Activated CD4-positive, CD25-positive, alpha-beta regulatory T cell treated with anti-CD3 and anti-CD28 coated beads, Interleukin-2, amount 50 U/mL, for 24 hours (primary cell): ENCODE measurements at places on chromosomes 5 and 9.

DNA sequence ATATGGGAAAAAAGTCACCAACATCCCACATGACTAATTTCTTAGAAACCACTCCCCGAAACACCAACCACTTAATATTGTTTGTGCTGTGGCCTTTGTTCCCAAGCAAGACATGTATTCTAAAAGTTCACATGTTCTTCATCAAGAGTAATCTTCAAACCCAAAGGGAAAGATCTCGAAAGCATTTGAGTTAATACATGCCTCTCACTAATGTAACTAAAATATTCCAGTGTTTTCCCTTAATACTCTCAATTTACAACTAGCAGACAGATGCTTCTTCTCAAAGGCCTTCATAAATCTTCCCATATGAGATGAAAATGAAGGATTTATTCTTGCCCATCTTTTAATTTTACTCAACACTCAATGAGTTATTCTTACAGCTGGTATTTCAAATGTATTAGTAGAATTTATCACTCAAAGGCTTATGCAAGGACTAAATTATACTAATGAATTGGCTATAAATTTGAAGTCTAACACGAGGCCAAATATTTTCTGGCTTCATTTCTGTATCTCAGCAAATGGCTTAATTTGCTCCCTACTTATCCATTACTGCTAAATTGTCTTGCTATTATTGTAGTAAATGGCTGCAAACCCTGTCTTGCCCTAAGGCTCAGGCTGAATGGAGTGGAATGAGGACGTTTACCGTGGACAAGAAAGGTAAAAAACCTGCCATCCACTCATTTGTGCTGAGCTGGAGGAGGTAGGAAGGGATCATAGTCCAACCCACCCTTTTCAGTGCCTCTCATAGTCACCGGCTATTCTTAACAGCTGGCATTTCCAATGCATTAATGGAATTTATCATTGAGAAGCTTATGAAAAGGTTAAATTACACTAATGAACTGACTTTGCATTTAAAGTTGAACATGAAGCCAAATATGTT, 474.4 kb downstream of the RASEF start:
- no peak for ATAC-seq

- no peak for ATAC-seq
Observed at GRCh38 chr9:21553441-21553840, 71.3 kb upstream of the IFNE start.

- no peak for ATAC-seq
Observed at GRCh38 chr5:43571237-43571636, 14.4 kb upstream of the PAIP1 start.

DNA sequence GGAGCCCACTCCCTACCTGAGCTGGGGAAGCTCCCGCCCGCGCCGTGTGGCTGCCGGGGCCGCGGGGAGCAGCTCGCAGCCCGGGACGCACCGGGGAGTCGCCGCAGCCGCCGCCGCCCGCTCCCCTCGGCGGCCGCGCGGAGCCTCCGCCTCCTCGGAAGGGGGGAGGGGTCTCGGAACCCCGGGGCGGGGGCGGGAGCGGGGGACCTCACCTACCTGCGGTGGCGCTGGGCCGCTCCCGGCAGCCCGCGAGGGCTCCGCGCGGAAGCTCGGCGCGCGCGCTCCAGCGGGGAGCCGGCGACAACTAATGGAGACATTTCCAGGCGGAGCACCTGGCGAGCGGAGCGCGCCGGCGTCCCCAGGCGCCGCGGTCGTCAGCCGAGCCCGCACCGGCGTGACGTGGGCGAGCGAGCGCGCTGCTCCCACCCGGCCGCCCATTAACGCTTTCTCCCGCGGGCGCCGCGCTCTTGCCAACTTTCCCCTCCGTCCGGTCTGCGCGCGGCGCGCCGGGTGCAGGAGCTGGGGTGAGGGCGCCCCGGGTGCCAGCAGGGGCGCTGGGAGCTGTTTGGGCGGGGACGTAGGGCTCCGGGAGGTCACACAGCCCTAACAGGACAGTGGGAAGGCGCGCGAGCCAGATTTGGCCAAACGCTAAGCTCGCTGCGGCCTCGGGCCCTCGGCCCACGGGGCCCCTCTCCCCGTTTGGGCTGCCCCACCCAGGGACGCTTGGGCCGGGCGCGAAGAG, 4.3 kb upstream of the IRX4 start:
- no peak for ATAC-seq

DNA sequence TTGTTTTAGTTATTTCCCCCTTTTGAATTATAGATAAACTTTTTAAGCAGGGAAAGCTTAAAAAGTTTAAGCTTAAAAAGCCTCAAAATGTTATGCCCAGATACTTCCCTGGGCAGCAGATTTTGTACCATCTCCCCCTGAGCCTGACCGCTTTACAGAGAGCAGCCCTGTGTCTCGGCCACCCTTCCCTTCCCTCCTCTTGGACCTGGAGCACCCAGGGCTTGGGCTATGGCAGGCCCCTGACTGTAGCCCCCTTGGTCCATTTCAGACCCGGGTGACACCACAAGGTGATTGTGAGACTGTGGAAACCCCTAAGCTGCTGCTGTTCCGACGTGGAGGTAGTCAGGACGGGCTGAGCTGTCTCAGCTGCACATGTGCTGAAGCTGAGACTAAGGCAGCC, 97.7 kb downstream of the RALGPS1 start:
- ATAC-seq = no peak

GRCh38 chr5:56327809-56328208, 94.7 kb upstream of the ANKRD55 start:
- ATAC-seq = peak; percentile 82

GRCh38 chr5:20514145-20514544, 526.1 kb upstream of the CDH18 start:
- ATAC-seq = no peak

GRCh38 chr5:38807570-38808483, 38.0 kb upstream of the OSMR start:
- no peak for ATAC-seq

DNA sequence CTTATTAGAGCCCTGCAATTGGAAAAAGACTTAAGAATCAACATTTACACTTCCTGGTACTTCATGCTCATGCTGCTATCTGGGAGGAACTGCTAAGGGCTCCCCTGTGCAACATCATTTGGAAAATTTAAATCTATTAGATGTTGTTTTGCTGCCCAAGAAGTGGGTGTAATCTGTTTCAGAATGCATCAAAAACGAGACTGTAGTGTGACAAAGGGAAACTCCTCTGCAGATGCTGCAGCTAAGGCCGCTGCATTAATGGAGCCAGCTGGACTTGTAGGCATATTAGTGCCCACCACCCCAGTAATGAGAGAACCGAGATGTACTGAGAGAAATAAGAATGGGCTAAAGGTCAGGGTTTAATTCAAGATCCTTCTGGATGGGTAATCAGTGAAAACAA, 11.1 kb upstream of the PAIP1 start:
- ATAC-seq = no peak

DNA sequence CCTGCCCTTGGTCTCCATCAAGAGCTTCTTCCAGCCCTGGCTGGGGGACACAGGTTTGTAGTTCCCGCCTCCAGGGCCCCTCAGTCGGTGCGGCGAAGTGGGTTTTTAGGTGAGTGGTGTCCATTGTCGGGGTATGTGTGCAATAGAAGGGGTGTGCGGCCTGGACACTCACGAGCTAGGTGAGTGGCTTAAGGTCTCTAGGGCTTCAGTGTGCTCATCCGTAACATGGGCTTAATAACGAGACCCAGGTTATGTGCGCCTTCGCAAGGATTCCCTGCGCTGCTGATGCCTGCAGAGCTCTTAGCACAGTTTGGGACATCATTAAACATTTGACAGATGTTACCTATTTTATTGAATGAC, 656 bp downstream of the CEP78 start:
- no peak for ATAC-seq

DNA sequence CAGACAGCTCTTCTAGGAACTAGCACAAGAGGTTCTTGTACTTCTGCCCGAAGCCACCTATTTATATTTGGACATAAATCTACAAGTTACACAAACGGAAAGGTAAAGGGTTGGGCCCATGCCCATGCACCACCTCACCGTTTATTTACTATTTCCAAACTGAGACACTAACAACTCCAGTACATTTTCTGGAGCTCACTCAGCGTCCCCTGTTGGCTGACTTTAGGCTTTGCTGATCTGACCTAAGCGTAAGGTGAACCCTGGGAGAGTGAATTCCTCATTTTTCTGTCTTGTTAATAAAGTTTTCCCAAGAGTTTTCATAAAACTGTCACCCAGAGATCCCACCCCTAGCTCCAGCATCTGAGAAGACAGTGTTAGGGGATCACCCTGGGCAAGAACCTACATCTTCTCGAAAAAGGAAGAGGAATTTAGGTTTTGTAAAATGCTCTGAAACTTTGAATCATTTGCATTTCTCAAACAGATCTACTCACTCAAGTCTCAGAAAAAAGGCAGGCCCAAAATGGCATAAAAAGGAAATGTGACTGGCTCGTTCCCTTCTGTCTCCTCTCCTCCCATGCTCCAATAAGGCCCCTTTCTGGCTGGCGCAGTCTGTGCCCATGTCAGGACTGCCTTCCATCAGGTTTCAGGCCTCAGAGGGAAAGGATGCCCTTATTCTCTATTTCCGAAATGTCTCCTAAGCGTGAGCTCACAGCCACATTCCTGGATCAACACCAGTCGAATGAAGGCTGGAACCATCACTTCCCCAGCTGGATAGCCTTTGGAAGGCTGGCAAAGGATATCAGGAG, 201.3 kb downstream of the FANCC start:
- ATAC-seq = no peak

GRCh38 chr5:141084487-141084989, 9.9 kb upstream of the PCDHB2 start:
- ATAC-seq = no peak

DNA sequence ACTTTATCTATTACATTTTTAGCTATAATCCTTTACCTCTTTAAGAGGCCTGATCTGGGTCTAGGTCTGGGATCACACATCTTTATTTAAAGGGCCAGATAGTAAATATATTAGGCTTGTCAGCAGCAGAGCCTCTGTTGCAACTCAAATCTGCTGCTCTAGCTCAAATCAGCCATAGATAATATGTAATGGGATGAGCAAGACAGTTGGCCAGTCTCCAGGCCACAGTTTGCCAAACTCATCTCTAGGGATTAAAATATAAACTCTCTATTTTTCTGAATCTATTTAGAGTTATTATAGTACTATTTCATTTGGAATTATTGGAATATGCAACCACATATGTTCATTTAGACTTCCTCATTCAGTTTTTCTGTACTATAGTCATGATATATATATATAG, 115.9 kb upstream of the MINAR2 start:
- no peak for ATAC-seq

- no peak for ATAC-seq
Observed at GRCh38 chr9:31321256-31321655, 1063.2 kb upstream of the ACO1 start.

- no peak for ATAC-seq
Observed at GRCh38 chr5:133293960-133294359, 242.1 kb downstream of the HSPA4 start.

DNA sequence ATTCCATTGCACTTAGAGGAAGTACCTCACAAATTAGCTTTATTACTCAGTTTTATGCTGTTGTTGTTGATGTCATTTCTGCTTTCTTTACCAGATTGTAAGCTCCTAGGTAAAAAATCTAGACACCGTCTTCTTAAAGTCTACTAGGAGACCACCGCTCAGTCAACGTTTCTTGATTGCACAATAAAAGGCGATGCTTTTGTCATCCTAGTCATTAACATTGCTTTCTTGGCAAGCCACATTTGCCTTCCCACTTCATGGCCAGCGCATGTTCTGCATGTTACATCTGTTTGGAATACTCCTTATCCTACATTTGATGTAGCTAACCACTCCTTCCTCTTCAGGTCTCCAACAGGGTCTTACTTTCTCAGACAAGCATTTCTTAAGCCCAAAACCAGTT, 464.0 kb upstream of the TUSC1 start:
- ATAC-seq = no peak

- ATAC-seq = no peak
Observed at GRCh38 chr5:6875376-6875775, 162.1 kb downstream of the TENT4A start.

DNA sequence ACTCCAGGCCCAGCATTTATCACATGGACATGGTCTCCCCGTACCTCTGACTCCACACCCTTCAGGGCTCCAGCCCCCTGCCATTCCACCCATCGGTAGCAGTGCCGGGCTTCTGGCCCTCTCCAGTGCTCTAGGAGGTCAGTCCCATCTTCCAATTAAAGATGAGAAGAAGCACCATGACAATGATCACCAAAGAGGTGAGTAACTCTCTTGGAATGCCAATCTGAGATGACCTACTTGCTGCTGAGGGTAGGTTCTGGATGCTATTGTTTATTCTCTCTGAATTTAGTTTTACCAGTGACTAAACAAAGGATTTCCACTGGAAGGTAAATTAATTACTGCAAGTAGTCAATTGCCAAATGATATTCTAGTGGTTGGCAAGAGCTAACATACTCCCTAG, 80.8 kb downstream of the TLE4 start:
- ATAC-seq = no peak

- ATAC-seq = peak; percentile 53
Observed at GRCh38 chr9:93576258-93577077, at the start of gene PHF2. Gene PHF2, plus strand, starts transcription at chr9:93576584. Its CDS starts 190 bp downstream, at chr9:93576774.

DNA sequence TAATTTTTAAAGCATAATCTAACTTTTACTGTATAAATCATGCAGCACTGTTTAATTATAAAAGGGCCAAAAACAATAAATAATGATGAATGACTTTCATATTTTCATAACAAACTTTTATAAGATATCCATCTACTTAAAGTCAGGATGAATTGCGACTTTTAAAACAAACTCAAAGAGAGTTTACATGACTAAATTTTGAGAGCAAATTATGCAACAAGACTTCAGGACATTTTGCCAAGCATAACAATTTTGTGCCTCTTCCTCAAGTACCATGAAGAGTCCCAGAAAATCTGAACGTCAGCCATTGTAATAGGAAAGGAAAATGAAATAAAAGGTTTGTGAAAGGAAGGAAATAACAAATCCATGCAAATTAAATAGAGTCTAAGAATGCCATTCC, 24.4 kb downstream of the ERAP1 start:
- no peak for ATAC-seq

DNA sequence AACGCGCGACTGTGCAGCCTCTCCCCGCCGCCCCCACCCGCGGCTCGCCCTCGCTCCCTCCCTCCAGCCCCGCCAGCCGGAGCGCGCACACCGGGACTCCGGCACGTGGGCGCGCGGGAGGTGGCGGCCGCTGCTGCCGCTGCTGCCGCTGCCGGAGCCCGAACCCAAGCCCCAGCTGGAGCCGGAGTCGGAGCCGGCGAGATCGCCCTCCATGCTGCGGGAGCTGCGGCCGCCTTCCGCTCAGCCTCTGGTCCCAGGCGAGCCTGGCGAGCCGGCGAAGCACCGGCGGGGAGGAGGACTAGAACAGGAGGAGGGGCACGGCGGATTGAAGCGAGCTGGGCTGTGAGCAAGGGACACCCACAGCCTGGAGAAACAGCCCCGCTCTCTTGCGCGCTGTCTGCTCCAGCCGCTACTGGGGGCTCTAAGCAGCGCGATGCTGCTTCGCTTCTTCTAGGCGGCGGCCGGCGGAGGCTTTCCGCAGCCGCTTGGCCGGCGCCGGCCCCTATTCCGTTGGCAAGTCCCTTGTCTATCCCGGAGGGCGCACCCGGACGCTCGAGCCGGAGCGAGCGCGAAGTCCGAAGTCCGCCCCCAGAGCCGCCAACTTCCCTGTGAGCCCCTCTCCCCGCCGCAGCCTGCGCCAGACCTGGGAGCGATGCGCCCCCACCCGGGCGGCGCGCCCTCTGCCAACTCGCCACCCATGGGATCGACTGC, 598.7 kb upstream of the SGCD start:
- no peak for ATAC-seq

- no peak for ATAC-seq
Observed at GRCh38 chr9:17075758-17076485, 58.9 kb upstream of the CNTLN start.

GRCh38 chr9:135512241-135512603, 9.0 kb upstream of the LCN1 start:
- ATAC-seq = no peak
